Activated CD4-positive, alpha-beta memory T cell treated with anti-CD3 and anti-CD28 coated beads, Interleukin-2, amount 10 ng/mL, durations not matched to agents 7 days and 5 days (primary cell): ENCODE measurements at places on chromosomes 16 and 17. TPM values are rescaled to one million over a fixed set of nuclear protein-coding genes. Genes with fewer than 3 reads are reported as not detected.
A peak's percentile ranks its signal among the peaks of the same experiment; 100 is the strongest.

CASKIN2 gene
- 1.5 TPM for total RNA-seq

DNA sequence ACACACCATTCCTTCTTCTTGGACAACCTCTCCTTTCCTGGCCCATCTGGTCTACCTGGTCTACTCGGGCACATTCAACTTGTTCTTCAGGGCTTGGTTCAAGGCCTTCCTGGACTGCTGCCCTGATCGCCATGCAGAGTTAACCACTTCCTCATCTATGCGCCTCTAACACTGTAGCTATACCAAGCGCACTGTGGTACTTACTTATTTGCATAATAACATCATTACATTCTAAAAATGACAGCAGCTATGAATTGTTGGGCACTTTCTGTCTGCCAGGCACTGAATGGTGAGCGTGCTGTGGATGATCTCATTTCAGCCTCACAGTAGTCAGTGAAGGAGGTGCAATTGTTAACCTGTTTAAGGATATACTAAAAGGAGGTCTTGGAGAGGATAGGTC, 66.9 kb upstream of the SDK2 start:
- no peak overlapping the region for H3K27ac ChIP-seq
- peaks cover 9% of the 10 kb centered on the region for H3K4me1 ChIP-seq
- no peak overlapping the region for H3K4me3 ChIP-seq

DNA sequence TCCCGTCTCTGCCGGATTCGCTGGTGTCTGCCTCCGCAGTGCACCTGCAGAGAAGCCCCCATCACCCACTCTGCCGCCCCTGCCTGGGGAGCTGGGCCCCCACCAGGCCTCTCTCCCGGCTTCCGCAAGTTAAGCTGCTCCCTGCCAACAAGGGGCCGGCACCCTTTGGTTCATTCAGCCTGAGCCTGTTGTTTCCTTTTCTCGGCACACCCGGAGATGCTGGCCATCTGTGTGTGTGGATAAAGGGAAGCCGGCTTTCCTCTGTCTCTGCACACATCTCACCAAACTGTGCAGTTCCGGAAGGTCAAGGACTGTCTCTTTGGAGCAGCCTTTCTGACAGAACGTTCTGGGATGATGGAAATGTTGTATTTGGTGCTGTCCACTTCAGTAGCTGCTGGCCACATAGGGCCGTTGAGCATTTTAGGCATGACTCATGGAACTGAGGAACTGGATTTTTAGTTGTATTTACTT, 6.8 kb downstream of the MAPK8IP3 start:
- H3K4me1 ChIP-seq = peaks cover 16% of the 10 kb centered on the region
- H3K27me3 ChIP-seq = no peaks in the 10 kb centered on the region
- DNase-seq = no peak
- H3K27ac ChIP-seq = no peak overlapping the region
- peaks cover 4% of the 10 kb centered on the region for H3K36me3 ChIP-seq
- H3K4me3 ChIP-seq = no peak overlapping the region

SLC5A10 gene
- not detected for total RNA-seq

TP53TG3F gene
- total RNA-seq = not detected

DNA sequence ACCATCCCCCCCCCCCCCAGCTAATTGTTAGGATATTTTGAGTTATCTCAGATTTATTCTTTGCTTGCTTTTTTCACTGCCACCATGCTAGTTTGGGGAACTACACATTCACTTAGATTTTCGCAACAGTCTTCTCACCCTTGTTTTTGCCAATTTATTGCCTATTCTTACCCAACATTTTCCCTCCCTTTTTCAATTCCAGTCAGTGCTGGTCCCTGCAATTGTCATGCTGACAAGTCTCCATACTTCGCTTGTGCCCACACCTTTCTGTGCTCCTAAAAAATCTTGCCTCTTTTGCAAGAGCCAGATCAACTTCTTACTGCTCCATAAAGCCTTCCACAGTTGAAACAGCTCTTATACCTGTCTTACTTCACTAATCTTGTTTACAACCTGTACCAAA, 16.3 kb downstream of the TNRC6A start:
- H3K36me3 ChIP-seq = peaks cover 42% of the 10 kb centered on the region
- H3K27ac ChIP-seq = no peak overlapping the region
- H3K4me3 ChIP-seq = no peak overlapping the region
- no peaks in the 10 kb centered on the region for H3K27me3 ChIP-seq
- peaks cover 48% of the 10 kb centered on the region for H3K4me1 ChIP-seq

DNA sequence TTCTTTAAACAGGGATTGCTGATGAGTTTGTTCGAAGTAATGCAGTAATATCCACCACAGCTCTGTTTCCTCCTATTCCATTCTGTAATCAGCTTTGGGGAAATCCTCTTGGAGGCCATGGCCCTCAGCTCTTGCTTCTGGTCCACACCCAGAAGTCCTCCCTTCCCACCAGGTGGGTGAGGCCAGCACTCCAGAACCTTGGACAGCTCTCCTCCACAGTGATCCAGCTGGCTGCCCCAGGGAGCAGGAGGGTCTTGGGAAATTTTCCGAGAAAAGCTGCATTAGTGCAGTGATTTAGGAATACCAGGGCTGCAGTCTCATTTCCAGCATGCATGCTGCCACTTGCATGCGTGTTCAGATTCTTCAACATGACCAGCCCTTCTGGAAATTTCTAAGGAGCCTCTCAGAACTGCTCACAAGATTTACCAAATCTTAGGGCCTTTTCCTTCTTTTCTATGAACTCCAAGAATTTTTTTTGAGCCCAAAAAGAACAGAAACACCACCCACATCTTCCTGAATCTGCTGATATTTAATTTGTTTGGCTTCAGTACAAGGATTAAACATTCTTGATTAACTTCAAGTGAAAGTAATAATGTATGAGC, 4.2 kb downstream of the SMPD3 start:
- DNase-seq = no peak
- peaks cover 50% of the 10 kb centered on the region for H3K27me3 ChIP-seq
- H3K4me1 ChIP-seq = peaks cover 11% of the 10 kb centered on the region
- no peak overlapping the region for H3K27ac ChIP-seq
- H3K36me3 ChIP-seq = no peaks in the 10 kb centered on the region

DNA sequence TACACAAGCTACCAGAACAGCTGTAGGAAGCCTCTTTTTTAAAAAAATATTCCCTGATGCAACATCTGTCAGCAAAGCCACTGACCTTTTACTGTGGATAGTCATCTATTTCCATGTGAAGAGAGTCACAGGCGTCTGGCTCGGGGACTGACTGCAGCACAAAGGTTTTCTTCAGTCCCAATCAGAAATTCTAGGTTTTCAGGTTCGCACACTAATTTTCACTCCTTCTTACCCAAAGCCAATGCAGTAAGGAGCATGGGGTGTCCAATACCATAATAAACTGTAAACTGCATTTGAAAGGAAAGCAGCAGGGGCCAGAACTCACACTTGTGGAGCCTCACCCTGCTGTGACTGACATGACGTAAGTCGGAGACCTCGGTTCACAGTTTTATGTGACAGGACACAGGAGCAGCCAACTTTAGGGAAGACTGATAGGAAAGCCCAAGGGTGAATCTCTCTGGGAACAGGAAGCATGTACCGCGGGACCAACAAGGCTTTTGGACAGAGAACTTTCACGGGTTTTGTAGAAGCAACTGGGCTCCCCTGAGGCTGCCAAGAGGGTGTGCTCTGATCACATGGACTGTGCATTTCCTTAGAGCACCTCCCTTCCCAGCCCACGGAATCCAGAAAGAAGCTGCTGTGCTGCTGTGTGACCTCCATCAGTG, 9.1 kb upstream of the TMEM100 start:
- H3K4me3 ChIP-seq = no peak overlapping the region
- H3K27ac ChIP-seq = no peak overlapping the region
- DNase-seq = no peak
- H3K4me1 ChIP-seq = peaks cover 15% of the 10 kb centered on the region
- H3K27me3 ChIP-seq = peaks cover 44% of the 10 kb centered on the region
- H3K36me3 ChIP-seq = no peaks in the 10 kb centered on the region

HSD17B1 gene
- total RNA-seq = 0.73 TPM

CCDC200 gene
- total RNA-seq = 0.53 TPM

GRCh38 chr16:66486773-66487579, 59.9 kb downstream of the BEAN1 start:
- DNase-seq = no peak
- H3K4me1 ChIP-seq = peaks cover 25% of the 10 kb centered on the region
- H3K36me3 ChIP-seq = no peaks in the 10 kb centered on the region
- H3K4me3 ChIP-seq = no peak overlapping the region
- H3K27ac ChIP-seq = no peak overlapping the region

- H3K27ac ChIP-seq = no peak overlapping the region
- no peak for DNase-seq
- no peaks in the 10 kb centered on the region for H3K4me1 ChIP-seq
- H3K27me3 ChIP-seq = no peaks in the 10 kb centered on the region
- no peak overlapping the region for H3K4me3 ChIP-seq
Measured at GRCh38 chr17:69175625-69176456, 34.1 kb upstream of the ABCA6 start.

DNA sequence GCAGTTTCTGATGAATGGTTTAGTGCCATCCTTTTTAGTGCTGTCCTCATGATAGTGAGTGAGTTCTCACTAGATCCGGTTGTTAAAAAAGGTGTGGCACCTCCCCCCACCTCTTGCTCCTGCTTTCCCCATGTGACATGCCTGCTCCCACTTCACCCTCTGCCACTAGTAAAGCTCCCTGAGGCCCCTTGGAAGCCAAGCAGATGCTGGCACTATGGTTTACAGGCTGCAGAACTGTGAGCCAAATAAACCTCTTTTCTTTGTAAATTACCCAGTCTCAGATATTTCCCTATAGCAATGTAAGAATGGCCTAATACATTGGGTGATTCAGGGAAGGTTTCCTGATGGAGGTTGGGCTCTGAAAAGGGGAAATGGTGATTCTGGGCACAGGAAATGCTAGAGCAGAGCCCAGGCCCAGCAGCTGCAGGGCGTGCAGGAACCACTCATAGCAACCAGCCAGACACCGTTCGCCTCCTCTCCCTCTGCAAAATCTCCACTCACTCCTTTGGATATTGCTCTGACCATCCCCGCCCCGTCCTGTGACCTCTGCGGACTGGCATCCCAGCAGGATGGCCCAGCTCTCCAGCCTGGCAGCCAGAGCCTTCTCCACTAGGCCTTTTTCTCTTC, 2.6 kb upstream of the ADORA2B start:
- no peak overlapping the region for H3K4me3 ChIP-seq
- H3K27ac ChIP-seq = no peak overlapping the region
- peaks cover 11% of the 10 kb centered on the region for H3K4me1 ChIP-seq
- peaks cover 52% of the 10 kb centered on the region for H3K27me3 ChIP-seq
- no peak for DNase-seq

DNA sequence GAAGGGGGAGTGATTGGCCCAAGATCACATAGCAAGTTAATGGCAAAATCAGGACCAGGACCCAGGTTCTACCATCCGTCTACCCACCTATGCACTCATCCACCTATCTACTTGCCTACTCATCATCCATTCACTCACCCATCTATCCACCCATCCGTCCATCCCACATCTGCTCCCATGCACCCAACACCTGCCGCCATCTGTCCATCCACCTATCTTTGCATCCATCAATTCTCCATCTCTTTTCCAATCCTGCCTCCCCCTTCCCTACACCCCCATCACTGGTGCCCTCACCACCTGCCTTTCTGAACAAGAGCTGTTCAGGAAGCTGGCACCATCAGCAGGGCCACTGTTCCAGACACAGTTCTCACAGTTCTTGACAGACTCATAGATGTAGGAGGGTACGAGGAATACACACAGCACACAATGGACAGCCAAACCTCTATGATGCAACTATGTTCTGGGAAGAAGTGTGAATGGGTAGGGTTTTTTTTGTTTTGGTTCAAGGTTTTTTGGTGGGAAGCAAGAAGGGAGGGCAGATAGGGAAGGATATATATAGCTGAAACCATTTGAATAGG, 4.5 kb downstream of the SAMD14 start:
- DNase-seq = no peak
- peaks cover 44% of the 10 kb centered on the region for H3K27me3 ChIP-seq
- no peak overlapping the region for H3K4me3 ChIP-seq
- H3K4me1 ChIP-seq = peaks cover 15% of the 10 kb centered on the region
- no peak overlapping the region for H3K27ac ChIP-seq

GRCh38 chr17:51674579-51675255, 414.4 kb downstream of the UTP18 start:
- peaks cover 3% of the 10 kb centered on the region for H3K27me3 ChIP-seq
- no peaks in the 10 kb centered on the region for H3K4me1 ChIP-seq
- no peak overlapping the region for H3K27ac ChIP-seq
- no peaks in the 10 kb centered on the region for H3K36me3 ChIP-seq
- no peak overlapping the region for H3K4me3 ChIP-seq

- no peak overlapping the region for H3K27ac ChIP-seq
- peaks cover 1% of the 10 kb centered on the region for H3K4me1 ChIP-seq
- no peak for DNase-seq
- no peak overlapping the region for H3K4me3 ChIP-seq
- H3K27me3 ChIP-seq = no peaks in the 10 kb centered on the region
Measured at GRCh38 chr16:67959536-67960329, 8.7 kb downstream of the SLC12A4 start.

- peaks cover 3% of the 10 kb centered on the region for H3K36me3 ChIP-seq
- H3K4me3 ChIP-seq = peak overlapping the region; percentile 71
- peaks cover 41% of the 10 kb centered on the region for H3K4me1 ChIP-seq
- no peaks in the 10 kb centered on the region for H3K27me3 ChIP-seq
- peak overlapping the region; percentile 97 for H3K27ac ChIP-seq
Measured at GRCh38 chr16:67993207-67994039, 5.9 kb downstream of the DPEP2 start.

ALDH3A1 gene
- total RNA-seq = not detected

DNA sequence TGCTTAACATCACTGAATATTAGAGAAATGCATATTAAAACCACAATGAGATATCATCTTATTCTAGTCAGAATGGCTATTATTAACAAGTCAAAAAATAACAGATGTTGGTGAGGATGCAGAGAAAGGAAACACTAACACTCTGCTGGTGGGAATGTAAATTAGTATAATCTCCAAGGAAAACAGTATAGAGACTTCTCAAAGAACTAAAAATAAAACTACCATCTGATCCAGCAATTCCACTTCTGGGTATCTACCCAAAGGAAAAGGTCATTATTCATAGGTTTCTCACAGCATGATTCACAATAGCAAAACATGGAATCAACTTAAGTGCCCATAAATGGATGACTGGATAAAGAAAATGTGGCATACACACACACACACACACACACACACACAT, 166.4 kb downstream of the CEP112 start:
- peaks cover 2% of the 10 kb centered on the region for H3K27me3 ChIP-seq
- no peak for DNase-seq
- H3K27ac ChIP-seq = no peak overlapping the region
- H3K4me1 ChIP-seq = no peaks in the 10 kb centered on the region
- H3K4me3 ChIP-seq = no peak overlapping the region

DNA sequence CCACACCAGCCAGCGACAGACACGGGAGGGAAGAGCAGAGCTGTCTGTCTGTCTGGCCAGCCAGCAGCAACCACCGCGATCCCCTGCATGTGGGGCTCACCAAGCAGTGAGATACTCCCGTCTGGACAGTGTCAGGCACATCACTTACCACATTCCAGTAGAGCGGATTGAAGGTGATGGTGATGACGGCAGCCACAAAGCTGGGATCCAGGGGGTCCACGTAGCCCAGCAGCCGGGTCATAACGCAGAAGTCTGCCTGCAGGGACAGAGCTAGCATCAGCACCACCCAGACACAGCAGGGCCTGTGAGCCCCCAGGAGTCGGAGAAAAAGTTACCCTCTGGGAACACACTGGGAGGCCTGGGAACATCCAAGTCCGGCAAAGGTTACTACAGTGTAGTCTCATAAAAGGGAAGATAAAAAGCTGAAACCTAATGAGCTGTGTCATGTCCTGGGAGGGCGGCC, 14.7 kb downstream of the PEMT start:
- H3K27me3 ChIP-seq = no peaks in the 10 kb centered on the region
- H3K4me3 ChIP-seq = no peak overlapping the region
- H3K4me1 ChIP-seq = no peaks in the 10 kb centered on the region
- DNase-seq = no peak
